ENCODE measurements at places on chromosomes 16 and 17. TPM values are rescaled to one million over a fixed set of nuclear protein-coding genes. Genes with fewer than 3 reads are reported as not detected.

The FBXW10B gene
- total RNA-seq, result 1.5 TPM

GRCh38 chr16:75860326-75861053 is 134.2 kb upstream of the CPHXL start:
- no peak overlapping the region for H3K27ac ChIP-seq
- no peaks in the 10 kb centered on the region for H3K36me3 ChIP-seq
- no peaks in the 10 kb centered on the region for H3K27me3 ChIP-seq
- no peak overlapping the region for H3K4me3 ChIP-seq
- no peaks in the 10 kb centered on the region for H3K4me1 ChIP-seq

DNA sequence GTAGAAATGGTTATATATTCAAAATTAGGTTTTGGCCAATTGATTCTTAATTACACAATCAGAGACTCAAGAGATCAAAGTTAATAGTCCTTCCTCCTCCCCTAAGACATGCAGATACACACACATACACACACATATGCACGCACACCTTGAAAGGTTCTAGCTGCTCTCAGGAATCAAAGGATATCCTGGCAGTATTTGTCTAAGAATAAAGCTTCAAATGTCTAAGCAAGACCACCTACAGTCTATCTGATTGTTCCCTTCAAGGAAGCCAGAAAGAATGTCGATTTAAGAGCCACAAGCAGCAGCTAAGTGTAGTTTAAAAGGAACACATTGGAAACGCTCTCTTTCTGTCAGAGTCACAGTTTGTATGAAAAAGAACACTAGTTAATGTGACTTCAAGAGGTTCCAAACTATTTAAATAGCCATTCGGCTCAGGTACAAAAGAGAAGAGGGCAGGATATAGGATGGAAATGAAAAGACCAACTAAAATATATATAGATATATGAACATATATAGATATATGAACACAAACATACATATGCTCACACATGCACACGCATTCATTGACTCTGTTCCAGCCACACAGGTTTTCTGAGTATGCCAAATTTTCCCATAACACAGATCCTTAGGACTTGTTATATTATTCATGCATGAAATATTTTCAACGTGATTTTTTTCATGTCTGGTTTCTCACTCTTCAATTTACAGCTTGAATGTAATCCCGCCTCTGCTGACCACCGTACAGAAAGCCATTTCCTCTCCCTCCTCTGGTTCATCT is 79.0 kb downstream of the CDH8 start:
- peaks cover 3% of the 10 kb centered on the region for H3K36me3 ChIP-seq
- no peak for DNase-seq
- H3K27ac ChIP-seq, result no peak overlapping the region
- H3K4me3 ChIP-seq, result no peak overlapping the region
- no peaks in the 10 kb centered on the region for H3K27me3 ChIP-seq

DNA sequence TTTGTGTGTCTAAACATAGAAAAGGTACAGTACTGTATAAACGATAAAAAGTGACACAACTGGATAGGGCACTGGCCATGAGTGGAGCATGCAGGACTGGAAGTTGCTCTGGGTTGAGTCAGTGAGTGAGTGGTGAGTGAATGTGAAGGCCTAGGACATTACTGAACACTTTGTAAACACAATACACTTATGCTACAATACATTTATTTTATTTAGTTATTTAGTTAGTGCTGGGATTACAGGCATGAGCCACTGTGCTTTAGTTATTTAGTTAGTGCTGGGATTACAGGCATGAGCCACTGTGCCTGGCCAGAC is 4.6 kb downstream of the CFAP20 start:
- no peak overlapping the region for H3K4me3 ChIP-seq
- no peak for DNase-seq
- peak overlapping the region; percentile 40 for H3K27ac ChIP-seq
- H3K4me1 ChIP-seq, result peaks cover 54% of the 10 kb centered on the region

DNA sequence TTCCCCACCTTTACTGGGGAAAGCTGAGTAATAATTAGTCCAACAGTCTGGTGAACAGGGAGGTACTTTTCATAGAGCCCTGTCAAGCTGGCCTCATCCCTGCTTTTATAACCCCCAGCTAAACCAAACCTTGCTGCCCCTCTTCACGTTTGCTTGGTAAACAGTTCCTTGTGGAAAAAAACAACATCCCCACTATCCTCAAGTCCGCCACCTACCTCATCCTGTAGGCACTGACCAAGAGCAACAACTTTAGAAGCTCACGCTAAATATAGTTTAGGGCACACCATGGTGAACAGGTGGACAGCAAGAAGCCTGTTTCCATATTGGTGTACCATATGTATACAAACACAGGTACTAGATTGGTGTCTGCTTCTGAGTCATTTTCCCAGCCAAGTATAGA is 16.5 kb downstream of the NFE2L1 start:
- H3K27ac ChIP-seq, result peak overlapping the region; percentile 18
- H3K4me1 ChIP-seq, result peaks cover 8% of the 10 kb centered on the region
- no peaks in the 10 kb centered on the region for H3K27me3 ChIP-seq
- no peak overlapping the region for H3K4me3 ChIP-seq

The XPO6 gene
- 279 TPM for total RNA-seq

DNA sequence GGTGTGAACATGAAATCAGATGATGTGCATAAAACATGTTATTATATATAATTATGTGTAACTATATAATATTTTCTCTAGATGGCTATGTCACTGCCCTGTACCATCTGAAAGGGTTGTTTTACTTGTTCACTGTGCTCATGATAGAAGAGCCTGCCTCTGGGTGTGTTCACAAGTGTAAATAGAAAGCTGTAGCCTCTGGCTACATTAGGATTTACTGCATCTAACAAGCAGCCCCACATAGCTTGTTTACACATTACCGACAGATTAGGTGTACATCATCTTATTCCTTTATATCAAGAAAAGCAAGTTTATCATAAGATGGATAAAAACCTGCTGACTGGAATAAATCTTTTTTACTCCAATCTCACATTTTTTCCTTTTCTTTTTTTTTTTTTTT is 46.1 kb downstream of the CHD9 start:
- H3K36me3 ChIP-seq, result no peaks in the 10 kb centered on the region
- no peak for DNase-seq
- H3K4me1 ChIP-seq, result peaks cover 15% of the 10 kb centered on the region
- peak overlapping the region; percentile 90 for H3K4me3 ChIP-seq
- no peaks in the 10 kb centered on the region for H3K27me3 ChIP-seq
- H3K27ac ChIP-seq, result no peak overlapping the region

The NACA2 gene
- not detected for total RNA-seq

DNA sequence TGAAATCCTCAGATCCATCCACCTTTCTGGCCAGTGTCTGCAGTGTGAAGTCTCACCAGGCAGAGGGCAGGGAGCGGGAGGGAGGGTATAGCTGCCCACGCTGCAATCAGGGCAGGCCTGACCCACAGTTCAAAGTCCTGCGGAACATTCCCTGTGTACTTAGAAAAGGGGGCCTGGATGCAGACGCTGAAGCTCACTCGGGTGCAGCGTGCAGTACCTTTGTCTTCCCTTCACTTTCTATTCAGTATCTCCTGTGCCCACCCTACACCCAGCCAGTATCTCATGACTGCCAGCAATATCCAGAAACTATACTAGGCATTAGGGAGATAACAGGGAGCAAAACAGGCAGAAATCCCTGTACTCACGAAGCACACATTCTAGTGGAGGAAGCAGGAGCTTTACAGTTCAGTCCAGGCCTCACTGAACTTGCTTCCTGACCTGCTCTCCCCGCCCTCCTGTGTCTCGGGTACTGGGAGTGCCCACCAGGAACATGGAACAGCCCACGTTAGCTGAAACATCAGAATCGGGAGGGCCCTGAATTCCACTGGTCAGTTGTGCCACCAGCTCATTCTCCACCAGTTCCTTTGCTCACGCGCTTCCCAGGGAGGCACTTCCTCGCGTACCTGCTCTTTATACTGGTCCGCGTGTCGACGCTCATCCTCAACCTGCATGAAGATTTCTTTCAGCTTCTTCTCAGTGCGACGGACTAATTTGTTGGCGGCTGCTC is 42.2 kb downstream of the NDEL1 start:
- H3K4me1 ChIP-seq, result no peaks in the 10 kb centered on the region
- no peak for DNase-seq
- H3K36me3 ChIP-seq, result peaks cover 6% of the 10 kb centered on the region
- no peak overlapping the region for H3K4me3 ChIP-seq
- no peaks in the 10 kb centered on the region for H3K27me3 ChIP-seq

DNA sequence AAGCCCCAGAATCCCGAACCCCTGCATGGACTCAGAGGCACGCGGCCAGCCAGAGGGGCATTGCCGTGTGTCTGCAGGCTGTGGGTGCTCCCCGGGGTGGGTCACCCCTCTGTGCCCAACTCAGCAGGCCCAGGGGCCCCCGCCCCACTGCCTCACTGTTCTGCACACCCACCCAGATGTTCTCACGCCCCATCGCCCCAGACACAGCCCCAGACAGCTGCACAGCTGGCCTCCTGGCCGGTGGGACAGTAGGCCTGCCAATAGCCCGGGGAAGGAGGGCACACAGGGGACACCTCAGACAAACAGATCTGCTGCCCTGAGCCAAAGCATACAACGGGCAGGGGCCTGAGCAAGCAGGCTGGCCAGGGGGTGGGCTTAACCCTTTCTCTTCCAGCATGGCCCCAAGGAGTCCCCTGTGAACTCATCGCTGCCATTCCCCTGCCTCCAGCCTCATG is 27.6 kb upstream of the NXPH3 start:
- peaks cover 8% of the 10 kb centered on the region for H3K27me3 ChIP-seq
- H3K4me1 ChIP-seq, result no peaks in the 10 kb centered on the region
- no peaks in the 10 kb centered on the region for H3K36me3 ChIP-seq
- H3K4me3 ChIP-seq, result no peak overlapping the region

DNA sequence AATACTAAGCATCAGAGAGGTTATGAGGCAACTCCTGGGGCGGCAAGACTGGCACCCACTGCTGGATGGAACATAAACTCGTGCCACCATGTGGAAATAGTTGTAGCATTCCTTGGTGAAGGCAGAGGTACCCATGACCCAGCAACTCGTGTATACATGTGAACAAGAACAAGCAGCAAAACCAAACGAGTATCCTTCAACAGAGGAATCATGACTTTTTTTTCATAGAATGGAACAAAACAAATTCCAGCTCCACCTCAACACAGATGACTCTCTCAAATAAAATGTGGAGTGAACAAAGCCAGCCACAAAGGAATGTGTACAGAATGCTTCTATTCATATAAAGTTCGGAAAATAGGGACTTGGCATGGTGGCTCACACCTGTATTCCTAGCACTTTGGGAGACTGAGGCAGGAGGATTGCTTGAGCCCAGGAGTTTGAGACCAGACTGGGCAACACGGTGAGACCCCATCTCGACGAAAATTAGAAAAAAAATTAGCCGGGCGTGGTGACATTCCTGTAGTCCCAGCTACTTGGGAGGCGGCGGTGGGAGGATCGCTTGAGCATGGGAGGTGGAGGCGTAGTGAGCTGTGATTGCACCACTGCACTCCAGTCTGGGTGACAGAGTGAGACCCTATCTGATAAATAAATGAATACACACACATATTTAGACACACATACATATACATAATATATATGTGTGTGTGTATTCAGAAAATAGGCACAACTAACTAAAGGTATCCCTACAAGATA is 35.3 kb downstream of the B9D1 start:
- H3K27ac ChIP-seq, result no peak overlapping the region
- no peak overlapping the region for H3K4me3 ChIP-seq
- peaks cover 8% of the 10 kb centered on the region for H3K27me3 ChIP-seq

DNA sequence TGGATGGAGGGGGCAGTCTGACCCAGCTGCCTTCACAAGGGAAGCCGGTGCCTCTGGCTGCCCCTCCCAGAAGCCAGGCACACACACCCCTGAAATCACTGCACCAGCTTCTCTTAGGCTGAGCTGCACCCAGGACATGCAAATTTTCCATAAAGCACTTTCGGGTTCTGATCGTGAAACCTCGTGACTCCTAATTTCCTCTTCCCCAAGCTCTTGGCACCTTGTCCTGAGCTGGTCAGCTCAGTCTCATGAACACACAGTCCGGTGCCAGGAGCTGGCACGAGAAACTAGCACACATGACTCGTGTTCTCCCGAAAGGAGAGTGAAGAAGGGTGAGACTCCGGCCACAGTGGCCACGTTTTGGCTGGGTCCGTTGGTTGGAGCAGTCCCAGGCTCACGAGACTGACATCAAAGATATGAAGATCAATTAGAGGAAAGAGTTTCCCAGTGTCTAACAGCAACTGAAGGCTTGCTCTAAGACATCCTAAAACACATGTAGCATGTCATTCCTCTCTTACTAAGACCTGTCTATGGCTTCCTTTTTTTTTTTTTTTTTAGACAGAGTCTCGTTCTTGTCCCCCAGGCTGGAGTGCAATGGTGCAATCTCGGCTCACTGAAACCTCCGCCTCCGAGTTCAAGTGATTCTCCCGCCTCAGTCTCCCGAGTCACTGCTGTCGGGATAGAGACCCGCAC is 9.2 kb upstream of the ABR start:
- peaks cover 5% of the 10 kb centered on the region for H3K27me3 ChIP-seq
- DNase-seq, result no peak
- H3K4me3 ChIP-seq, result no peak overlapping the region
- no peak overlapping the region for H3K27ac ChIP-seq
- peaks cover 13% of the 10 kb centered on the region for H3K4me1 ChIP-seq

GRCh38 chr17:55735731-55736405 is 13.2 kb upstream of the TMEM100 start:
- peak; percentile 60 for DNase-seq
- H3K4me3 ChIP-seq, result peak overlapping the region; percentile 45
- H3K4me1 ChIP-seq, result peaks cover 40% of the 10 kb centered on the region
- H3K27me3 ChIP-seq, result peaks cover 41% of the 10 kb centered on the region
- no peaks in the 10 kb centered on the region for H3K36me3 ChIP-seq

The CCL2 gene
- total RNA-seq, result not detected

GRCh38 chr16:75088216-75088615 is 28.4 kb downstream of the LDHD start:
- H3K4me3 ChIP-seq, result no peak overlapping the region
- DNase-seq, result no peak
- H3K27me3 ChIP-seq, result no peaks in the 10 kb centered on the region
- peaks cover 26% of the 10 kb centered on the region for H3K4me1 ChIP-seq
- H3K27ac ChIP-seq, result no peak overlapping the region
- peaks cover 3% of the 10 kb centered on the region for H3K36me3 ChIP-seq

The HEATR9 gene
- total RNA-seq, result 0.46 TPM

DNA sequence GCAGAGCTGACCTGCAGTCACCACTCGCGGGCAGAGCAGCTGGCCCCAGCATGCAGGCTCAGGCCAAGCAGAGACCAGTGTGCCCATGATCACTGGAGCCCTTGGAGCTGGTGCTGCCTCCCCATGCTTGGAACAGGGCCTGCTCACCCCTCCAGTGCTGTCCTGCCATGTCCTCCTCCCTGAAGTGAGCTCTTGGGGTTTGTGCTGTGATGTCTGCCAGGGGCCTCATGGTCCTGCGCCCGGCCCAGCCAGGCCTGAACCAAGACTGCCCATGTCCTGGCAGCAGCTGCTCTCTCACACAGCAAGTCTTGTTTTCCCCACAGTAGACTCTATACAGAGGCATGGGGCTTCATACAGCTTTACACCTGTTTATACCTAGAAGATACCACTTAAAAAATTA is 24.6 kb downstream of the TMEM11 start:
- no peak overlapping the region for H3K4me3 ChIP-seq
- H3K4me1 ChIP-seq, result peaks cover 14% of the 10 kb centered on the region
- H3K27me3 ChIP-seq, result no peaks in the 10 kb centered on the region
- DNase-seq, result no peak
- peaks cover 3% of the 10 kb centered on the region for H3K36me3 ChIP-seq
- no peak overlapping the region for H3K27ac ChIP-seq

GRCh38 chr16:25045696-25046381 is 30.7 kb upstream of the ARHGAP17 start:
- H3K27me3 ChIP-seq, result no peaks in the 10 kb centered on the region
- peaks cover 45% of the 10 kb centered on the region for H3K4me1 ChIP-seq
- H3K36me3 ChIP-seq, result no peaks in the 10 kb centered on the region
- H3K27ac ChIP-seq, result no peak overlapping the region
- no peak overlapping the region for H3K4me3 ChIP-seq
- DNase-seq, result no peak

Data from activated T-cell treated with anti-CD3 and anti-CD28 coated beads, Interleukin-2, amount 50 U/mL, for 72 hours (primary cell).